ENCODE measurements at places on chromosomes 2 and 18.
A peak's percentile ranks its signal among the peaks of the same experiment; 100 is the strongest.

DNA sequence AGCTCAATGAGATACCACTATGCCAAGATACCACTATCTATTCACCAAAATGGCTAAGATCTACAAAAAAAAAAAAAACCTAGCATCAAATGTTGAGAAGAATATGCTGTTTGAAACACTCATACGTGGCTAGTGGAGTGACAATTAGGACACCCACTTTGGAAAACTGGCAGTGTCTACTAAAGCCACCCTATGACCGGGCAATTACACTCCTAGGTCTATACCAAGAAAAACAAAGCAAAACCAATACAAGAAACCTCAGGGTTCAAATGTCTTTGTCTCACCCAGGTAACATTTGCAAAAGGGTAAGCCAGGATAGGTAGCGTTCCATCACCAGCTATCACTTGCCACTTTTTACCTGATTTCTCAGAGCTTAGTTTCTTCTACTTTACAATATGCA is 123.6 kb upstream of the CAB39 start:
- DNase-seq: no peak

DNA sequence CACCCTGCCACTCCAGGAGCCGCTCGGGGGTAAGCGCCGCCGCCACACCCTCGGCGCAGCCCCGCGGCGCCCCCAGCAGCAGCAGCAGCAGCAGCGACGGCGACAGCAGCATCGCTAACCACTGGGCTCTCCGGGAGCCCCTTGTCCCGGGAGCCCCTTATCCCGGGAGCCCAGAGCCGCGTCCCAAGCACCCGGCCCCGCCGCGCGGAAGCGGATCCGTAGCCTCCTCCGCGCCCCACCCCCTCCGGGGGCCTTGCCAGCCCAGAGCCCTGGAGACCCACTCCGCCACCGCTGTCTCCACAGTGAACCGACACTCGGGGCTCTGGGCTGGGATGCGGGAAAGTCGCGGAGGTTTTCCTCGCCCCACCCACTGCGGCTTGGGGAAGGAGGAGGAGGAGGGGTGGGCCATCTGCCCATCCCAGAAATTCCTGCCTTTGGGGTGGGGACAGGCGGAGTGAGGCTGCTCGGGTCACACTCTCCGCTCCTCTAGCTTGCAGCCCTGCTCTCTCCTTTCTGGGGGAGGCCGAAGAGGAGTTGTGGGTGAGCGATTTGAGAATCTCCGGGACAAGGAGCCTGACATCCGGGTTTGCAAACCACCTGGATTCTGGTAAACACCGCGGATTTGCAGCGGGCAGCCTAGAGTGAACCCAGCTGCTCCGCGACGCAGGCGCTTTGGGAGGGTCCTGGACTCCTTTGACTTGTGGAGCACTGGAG is at the start of gene PLA2R1:
PLA2R1 (minus strand) TSS at position 324 of the 714 bp plus-strand sequence; CDS start at position 112, 212 bp downstream.
- peak; percentile 77 for DNase-seq

GRCh38 chr2:197212344-197213262 is 98.0 kb downstream of the ANKRD44 start:
- DNase-seq: no peak

DNA sequence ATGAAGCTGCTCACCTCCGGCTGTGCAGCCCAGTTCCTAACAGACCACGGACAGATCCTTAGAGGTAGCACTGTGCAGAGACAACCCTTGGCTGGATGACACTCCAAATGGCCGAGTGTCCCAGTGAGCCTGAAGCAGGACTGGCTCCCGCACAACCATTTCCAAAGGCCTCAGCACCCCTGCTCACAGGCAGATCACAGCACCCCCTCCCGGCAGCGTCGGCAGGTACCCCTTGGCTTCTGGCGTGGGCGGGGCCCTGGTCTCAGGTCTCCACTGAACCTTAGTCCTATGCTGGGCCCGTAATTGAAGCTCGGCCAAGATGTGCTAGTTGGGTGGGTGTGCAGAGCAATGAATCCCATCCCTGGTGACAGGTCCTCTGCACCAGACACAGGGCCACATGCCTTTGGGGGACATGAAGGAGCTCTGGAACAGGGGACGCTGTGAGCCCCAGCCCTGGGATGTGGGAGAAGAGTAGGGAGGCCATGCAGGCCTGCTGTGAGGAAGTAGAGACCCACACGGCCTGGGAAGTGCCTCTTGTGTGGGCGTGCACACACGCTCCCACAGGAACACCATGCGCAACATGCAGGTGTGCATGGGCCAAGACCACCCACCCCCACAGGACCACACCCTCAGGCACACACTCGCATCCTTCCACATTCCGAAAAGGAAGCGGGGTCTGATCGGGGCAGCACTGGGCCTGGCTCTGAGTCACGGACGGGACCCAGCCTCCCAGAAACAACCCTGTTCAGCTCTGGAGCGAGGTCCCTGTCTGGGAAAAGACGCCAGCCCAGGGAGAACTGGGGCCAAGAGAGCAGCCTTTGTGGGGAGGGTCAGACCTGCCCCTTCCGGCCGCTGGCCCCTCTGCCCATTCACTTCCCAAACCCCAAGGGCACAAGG is 2.8 kb downstream of the DUSP2 start:
- no peak for DNase-seq

DNA sequence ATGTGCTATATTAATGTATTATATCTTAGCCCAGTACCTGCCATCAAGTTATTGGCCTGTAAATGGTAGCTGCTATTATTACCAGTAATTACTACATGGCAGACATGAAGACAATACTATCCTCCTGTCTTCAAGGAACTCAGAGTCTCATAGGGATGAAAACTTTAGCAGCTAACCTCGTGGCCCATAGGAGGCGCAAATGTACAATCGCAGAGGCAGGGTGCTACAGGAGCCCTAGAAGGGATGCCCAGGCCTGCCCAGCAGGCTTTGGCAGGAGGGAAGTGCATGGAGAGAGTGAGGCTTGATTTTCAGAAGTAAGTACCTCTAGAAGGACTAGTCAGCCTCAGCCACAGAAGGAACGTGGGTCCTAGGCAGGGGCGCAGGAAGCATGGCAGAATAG is 44.7 kb upstream of the KIDINS220 start:
- peak; percentile 7 for DNase-seq

DNA sequence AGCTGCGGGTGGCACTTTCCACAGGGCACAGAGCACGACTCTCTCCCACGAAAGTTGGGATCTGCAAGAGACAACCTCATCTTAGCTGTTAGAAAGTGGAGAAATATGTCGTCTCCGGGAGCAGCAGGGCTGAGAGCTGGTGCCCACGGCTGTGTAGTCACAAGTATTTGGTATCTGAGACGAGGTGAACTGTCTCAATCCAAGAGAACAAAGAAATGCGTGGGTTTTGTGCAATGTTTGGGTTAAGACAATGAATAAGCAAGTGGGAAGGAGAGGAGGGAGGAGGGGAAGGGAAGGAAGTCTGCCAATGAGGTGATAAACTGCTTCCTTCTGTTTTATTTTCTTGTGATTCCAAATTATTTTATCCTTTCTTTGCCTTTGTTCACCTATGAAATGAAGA is 18.0 kb downstream of the DYTN start:
- no peak for DNase-seq

- DNase-seq: peak; percentile 57
Measured at GRCh38 chr2:51711766-51712165, 679.8 kb upstream of the NRXN1 start.

- no peak for DNase-seq
Measured at GRCh38 chr2:9107168-9108025, 99.2 kb upstream of the ASAP2 start.

DNA sequence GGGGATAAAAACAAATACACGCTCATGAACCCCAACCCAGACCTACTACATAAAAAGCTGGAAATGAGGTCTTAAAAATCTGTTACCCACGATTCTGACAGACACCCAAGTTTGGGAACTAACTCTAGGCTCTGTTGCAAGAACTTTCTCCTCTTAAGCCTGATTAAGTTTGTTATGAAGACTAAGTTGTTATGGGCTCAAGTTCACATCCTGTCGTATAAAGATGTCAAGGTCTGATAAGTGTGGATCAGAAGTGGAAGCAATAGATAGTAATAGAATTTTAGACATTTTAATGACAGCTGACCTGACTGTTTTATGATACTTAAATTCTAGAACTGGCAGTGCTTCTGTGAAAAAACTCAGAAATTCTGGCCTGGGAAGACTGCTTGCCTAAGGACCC is 43.2 kb downstream of the LPIN2 start:
- DNase-seq: no peak

DNA sequence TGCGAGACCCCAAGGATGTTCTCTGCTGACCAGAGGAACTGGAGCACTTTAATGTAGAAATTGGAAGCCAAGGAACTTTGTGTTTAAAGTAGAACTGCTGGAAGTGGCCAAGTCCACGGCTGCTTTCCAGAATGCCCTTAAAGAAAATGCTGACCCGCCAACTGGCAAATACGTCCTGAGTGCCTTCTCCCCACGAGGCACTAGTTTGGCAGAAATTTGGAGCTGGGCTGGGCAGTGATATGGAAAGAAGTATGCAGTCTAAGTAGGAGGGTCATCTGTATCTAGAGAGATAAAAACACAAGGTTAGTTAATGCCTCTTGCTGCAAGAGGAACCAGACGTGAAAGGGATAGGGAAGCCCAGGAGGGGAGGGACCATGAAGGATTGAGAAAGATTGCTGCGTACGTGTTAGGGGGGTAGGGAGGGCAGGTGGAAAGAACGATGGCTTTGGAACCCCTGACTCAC is 59.3 kb upstream of the RFX8 start:
- no peak for DNase-seq

GRCh38 chr2:105783151-105783738 is 38.5 kb downstream of the NCK2 start:
- no peak for DNase-seq

DNA sequence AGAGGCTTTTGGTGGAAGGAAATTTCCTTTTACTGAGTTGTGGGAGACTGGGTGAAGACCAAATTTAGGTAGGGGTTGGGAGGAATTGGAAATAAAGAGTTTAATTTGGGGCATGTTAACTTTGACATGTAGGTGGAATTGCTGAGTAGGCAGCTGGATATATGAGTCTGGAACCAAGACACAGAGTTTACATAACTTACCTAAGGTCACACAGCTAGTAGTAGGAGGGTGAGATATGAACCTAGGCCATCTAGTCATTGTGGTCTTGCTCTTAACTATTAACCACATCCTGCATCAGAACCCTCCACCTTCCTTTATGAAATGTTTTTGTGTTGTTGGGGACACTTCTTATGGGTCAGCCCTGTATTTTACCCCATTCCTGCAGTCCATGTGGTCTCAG is 113.1 kb downstream of the ICOS start:
- DNase-seq: no peak

DNA sequence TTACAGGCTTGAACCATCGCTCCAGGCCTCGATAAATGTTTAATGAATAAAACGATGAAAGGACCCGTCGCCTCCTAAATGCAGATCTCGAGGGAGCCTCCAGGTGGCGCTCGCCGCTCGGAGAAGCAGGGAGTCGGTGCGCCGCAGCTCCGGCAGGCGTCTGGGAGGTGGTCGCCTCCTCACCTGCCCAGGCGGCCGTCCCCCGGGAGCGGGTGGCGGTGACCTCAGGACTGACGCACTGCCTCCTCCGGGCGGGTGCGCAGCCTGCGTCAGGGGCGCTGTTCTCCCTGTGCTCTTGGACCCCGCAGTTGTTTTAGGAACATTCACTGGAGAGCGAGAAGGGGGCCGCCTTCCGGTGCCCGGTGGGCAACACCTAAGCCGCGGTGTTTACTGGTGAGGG is 38.6 kb upstream of the POLE4 start:
- peak; percentile 32 for DNase-seq

- no peak for DNase-seq
Measured at GRCh38 chr2:173808718-173809117, 156.5 kb downstream of the SP3 start.

DNA sequence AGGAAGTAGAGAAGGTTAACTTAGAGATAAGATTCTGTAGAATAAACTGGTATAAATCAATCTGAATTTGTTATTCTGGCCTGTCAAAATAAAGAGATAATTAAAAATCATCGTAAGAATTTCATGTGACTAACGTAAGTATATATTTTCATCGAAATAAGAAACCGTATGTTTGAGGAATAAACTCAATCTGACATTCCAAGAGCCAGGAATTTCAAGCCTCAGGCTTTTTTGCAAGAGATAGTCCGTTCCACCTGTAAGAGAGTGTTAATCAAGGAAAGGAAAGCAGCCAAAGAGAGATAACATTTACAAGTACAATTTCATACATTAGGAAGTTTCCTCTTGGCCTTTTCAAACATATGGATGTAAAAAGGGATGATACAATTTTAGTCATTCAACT is 701.5 kb downstream of the CBLN2 start:
- no peak for DNase-seq

- DNase-seq: no peak
Measured at GRCh38 chr2:82233806-82234205, 1929.3 kb upstream of the LRRTM1 start.

- DNase-seq: no peak
Measured at GRCh38 chr2:186696290-186696689, 2.4 kb downstream of the FAM171B start.

DNA sequence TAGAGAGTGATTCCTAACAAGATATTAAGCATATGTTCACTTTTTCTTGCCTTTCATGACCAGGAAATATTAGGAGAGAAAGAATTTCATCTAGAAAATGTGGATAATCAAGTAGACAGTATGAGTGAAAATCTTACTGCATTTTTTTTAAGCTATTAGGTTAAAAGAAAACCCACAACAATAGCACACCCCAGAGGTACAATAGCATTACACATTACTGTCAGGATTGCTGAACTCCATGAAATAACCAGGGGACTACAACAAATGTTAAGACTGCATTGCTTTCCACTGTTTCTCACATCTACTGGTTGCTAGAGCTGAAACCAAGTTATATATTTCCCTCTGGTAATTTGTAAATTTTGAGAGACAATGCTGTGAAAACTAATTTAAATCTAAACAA is 33.7 kb downstream of the KLF7 start:
- DNase-seq: no peak

GRCh38 chr2:117273009-117273671 is 541.4 kb upstream of the DDX18 start:
- DNase-seq: no peak

GRCh38 chr2:54067851-54068375 is 47.5 kb upstream of the ACYP2 start:
- DNase-seq: no peak

DNA sequence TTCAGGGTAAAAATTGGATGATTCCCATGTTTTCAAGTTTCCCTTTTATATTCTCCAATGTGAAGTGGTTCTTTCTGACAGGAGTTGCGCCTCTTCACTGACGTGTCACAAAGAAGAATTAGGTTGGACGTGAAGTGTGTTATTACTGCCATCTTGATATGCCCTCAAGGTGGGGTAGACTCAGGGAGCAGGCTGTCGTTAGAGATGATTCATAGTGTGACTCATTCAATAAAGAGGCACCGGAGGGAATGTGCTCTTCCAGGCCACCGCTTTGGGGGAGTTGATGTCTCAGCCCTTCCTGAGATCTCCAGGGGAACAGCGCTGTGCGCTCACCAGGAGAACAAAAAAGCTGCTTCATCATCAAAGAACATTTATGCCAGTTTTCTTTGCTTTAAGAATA is 3.6 kb upstream of the DGKD start:
- peak; percentile 92 for DNase-seq

DNA sequence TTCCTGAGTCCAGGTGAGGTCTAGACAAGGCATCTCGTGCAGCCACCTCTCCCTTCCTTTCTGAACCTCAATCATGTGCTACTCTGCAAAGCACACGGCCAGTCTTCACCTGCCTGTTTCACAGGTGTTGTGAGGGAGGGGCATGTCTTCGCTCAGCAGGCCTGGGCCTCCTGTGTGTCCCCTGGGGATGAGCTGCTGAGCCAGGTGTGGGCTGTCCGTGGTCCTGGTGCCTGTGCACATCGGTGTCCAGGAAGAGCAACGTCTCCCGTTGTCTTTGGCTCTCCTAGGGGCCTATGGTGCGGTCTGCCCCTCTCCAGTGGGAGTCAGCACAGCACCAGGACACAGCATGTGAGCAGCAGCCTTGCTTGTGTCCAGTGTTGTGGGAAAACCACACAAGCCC is 16.7 kb downstream of the ARHGEF4 start:
- no peak for DNase-seq
